Bronchial smooth muscle cell (primary cell): ENCODE measurements at places on chromosomes 12 and 14. TPM values are rescaled to one million over a fixed set of nuclear protein-coding genes. Genes with fewer than 3 reads are reported as not detected.

Gene RHOJ
- total RNA-seq, result 4.1 and 13.3 TPM in 2 replicates

Gene TEX52
- not detected in 2 replicates for total RNA-seq

Gene TSHR
- total RNA-seq, result not detected in 2 replicates

Gene PTCSC3
- total RNA-seq, result not detected in 2 replicates

Gene DHRS2
- total RNA-seq, result 0.17 and 0.79 TPM in 2 replicates

Gene KLHL33
- total RNA-seq, result 0.32 and 0.60 TPM in 2 replicates

Gene EVL
- 18.0 and 21.0 TPM in 2 replicates for total RNA-seq
